Glutamatergic neuron (in vitro differentiated cells): ENCODE measurements at places on chromosomes 12 and 14.
A peak's percentile ranks its signal among the peaks of the same experiment; 100 is the strongest.

DNA sequence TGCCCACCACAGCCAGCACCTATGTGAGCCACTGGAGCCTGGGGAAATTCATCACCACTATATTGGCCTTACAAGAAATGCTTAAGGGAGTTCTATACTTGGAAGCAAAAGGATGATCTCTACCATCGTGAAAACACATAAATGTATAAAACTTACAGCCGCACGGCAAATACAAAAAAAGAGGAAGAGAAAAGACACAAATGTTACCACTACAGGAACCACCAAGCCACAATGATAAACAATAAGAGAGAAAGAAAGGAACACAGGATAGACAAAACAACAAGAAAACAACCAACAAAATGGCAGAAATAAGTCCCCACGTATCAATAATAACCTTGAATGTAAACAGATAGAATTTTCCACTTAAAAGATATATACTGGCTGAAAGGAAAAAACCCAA is 267.5 kb downstream of the TMEM121 start:
- no peak for DNase-seq

GRCh38 chr14:96304956-96305355 is 48.9 kb downstream of the BDKRB1 start:
- peak; percentile 56 for DNase-seq

DNA sequence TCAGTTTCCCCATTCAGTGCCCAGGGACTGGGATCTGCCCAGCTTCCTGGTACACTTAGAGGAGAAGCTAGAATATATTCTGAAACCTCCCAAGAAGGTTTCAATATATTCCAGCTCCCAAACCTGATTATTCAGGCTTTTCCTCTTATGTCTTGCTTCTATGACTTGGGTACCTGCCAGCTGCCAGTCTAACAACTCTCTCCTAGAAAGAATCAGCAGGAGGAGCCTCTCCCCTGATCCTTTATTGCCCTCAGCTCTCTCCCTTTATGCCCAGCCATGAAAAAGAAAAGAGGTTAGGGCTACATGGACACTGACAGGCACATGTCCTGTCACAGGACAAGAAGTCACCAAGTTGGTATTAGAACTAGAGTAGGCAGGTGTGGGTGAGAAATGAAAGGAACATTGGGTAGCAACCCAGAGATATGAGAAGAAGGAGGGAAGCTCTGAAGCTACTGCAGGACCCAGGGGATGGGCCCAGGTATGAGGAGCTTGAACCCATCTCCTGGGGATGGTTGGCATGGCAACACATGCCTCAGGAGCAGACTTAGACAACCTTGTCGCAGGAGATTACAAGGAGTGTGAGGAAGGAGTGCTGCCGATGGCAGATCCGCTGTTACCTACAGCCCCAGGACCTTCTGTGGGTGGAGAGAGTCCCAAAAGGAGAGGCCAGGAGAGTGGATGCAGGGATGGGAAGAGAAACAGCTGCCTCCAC is 2.0 kb upstream of the CACNB3 start:
- DNase-seq: no peak

DNA sequence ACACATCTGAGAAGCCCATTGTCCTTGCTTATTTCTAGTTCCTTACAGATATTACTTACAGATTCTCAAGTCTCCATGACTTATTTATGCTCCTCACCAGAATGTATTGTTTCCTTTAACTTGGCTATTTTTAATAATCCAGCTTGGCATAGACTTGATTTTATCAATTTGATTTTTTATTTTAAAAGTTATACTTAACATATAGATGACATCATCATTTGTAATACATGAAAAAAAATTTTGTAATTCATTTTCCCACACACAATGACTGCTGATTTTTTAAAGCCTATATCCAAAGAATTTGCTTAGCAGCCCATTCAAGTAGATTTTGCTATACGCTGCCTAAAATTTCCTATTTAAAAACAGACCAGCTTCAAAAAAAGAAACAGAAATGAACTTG is 39.8 kb downstream of the PTPRR start:
- DNase-seq: no peak

- DNase-seq: no peak
Measured at GRCh38 chr14:92103363-92103989, 2.9 kb downstream of the ATXN3 start.

GRCh38 chr14:36756226-36756625 is 94.6 kb downstream of the PAX9 start:
- no peak for DNase-seq

- no peak for DNase-seq
Measured at GRCh38 chr12:110718222-110718908, 24.3 kb downstream of the PPP1CC start.

DNA sequence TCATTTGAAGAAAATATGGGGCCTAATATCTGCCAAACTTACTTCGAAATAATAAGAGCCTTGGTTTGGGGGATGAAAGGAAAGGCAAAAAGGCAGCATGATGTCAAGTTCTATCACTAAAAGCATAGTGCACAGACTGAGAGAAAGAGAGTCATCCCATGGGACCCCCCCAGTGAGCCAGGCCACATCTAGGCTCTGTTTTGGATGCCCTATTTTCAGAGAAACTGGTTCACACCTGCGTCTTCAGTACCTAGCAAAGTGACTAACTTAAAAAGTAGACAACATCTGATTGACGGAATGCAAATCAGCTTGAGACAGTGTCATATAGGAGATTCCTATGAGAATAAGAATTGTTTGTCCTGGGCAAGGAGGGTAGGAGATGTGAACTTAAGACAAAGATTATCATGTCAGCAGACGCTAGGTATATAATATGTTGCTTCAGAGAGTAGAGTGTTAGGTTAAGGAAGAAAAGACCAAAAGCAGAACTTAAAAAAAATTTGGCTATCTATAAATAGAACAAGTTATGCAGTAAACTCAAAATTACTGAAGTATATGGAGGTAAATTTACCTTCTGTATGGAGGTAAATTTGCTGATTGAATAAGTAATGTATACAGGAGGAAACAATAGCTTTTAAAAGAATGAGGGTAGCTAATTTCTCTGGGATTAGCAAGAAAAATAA is 148.2 kb downstream of the SLC41A2 start:
- no peak for DNase-seq

- DNase-seq: no peak
Measured at GRCh38 chr14:97748616-97749015, 951.4 kb downstream of the VRK1 start.

GRCh38 chr12:42485823-42486222 is 103.7 kb downstream of the PRICKLE1 start:
- no peak for DNase-seq

GRCh38 chr12:53059434-53060063 is 9.7 kb downstream of the TNS2 start:
- no peak for DNase-seq

DNA sequence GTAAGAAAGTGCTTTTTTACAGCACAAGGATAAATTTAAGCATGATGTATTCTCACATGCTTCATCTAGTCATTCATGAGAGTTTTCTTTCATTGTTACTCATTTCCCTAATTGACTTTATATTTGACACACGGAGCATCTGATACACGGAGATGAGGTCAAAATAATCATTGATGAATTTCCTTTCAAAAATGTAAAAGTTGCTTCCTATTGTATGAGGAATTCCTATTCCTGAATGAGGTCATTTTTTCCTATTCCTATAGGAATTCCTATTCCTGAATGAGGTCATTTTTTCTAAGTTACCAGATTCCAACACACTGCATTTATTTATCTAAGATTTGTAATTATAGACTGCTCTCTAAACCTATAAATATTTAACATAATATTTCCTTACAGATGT is 316.7 kb upstream of the KITLG start:
- no peak for DNase-seq

GRCh38 chr12:12008931-12009611 is 61.7 kb upstream of the BCL2L14 start:
- no peak for DNase-seq

DNA sequence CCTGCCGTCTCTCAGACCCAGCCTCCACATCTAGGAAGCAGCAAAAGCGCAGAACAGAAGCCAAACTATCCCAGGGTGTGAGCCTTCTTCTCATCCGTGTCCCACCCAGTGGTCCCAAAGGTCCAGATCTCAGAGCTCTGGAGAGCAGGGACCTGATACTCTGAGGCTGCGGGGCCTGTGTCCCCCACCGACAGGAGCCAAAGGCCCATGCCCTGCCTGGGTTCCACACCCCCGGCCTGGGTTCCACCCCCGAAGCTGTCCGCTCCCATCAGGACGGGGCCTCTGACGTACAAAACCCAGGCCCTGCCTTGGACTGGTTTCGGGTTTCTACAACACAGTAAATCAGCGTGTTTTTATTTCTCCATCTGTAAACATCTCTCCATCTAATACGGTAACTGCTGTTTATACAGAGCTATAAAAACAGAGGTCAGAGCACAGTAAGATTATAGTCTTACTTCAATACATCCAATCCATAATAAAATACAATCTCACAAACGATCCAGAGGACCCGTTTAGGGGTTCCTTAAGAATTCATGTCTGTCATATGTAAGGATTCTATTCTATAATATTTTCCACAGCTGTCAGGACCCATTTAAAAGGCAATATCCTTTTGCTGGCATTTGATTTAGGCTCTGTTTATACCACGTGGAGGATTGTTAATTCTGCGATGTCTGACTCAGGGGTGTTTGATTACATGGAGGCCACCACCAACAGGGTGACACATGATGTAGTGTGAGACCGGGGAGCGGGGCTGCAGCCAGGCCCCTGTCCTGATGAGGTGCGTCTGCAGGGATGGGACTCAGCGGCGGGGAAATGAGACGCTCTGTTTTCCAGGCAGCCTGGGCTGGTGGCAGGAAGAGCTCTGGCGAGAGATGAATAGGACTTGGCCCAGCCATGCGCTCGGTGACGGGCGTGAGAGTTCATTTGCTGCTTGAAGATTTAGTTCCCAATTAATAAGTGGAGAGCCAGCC is 110.3 kb downstream of the DICER1 start:
- DNase-seq: peak; percentile 7

DNA sequence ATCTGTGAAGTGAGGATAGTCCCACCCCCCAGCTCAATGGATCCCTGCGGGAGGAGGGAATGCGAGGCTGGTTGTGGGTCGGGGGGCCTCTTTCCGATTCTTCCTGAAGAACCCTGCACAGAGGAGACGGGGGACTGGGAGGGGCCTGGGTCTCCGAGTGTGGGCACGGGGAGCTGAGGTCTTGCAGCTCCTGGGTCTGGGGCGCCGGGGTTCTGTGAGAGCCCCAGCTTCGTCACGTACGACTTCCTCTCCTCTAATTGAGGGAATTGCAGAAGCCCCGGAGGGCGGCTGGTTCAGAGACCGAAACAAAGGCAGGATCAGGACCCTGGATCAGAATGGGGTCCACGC is 66.6 kb downstream of the DIO3 start:
- no peak for DNase-seq

DNA sequence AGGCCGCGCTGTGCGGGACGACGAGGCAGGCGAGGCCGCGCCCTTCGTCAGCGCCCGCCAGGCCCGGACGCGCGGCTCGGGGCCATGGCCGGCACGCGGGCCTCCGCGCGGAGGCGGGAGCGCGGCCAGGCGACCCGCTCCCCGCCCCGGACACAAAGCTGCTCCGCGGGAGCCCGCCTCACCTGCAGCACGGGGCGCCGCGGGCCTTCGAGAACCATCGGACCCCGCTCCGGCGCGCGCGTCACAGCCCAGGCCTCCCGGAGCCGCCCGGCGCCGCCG is 342 bp downstream of the DICER1 start:
- DNase-seq: no peak

GRCh38 chr12:1581973-1582708 is 12.2 kb downstream of the FBXL14 start:
- no peak for DNase-seq

DNA sequence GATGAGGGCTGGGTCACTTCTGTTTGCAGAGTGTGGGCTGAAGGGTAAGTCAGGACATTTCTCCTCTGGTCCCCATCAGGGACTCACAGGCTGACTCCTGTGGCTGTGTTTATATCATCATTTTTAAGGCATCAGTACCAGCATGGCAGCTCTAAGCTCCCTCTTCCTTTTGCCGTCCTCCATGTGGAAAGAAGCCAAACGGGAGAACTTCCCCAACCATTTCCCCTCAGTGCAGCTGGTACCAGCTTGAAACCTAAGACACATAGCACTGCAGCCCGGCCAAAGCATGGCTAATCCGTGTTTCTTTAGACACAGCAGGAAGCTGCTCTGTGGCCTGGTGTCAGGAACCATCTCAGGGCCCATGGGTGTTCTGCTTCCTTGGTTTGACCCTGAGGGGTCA is 31.9 kb upstream of the ATP2A2 start:
- DNase-seq: no peak

- DNase-seq: no peak
Measured at GRCh38 chr12:106112145-106112821, 26.5 kb downstream of the NUAK1 start.

- DNase-seq: no peak
Measured at GRCh38 chr14:95519699-95520098, 3.2 kb upstream of the SYNE3 start.

DNA sequence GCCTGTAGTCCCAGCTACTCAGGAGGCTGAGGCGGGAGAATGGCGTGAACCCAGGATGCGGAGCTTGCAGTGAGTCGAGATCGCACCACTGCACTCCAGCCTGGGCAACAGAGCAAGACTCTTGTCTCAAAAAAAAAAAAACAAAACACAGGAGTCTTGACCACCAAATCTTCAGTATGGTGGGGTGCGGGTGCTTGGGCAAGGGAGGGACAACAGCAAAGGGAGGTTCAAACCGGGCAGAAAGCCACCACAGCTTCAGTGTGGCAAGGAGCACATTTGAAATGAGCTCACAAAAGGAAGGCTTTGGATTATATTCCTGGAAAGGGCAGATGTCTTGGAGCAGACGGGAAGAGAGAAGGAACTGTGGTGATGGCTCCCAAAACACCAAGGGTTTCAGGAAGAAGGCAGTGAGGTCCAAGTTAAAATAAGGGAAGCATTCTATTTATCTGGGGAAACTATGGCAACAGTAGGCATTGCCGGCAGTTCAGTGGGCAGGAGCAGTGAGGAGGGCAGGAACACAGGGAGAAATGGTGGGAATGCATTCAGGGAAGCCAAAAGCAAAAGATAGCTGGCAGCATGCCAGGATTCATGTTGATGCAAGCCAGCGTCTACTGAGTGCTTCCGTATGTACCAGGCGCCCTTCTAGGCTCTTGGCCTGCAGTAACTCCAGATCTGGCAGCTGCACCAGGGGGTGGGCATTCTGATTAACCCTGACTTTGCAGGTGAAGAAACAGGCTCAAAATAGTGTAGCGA is 51.0 kb upstream of the SRSF5 start:
- DNase-seq: no peak

DNA sequence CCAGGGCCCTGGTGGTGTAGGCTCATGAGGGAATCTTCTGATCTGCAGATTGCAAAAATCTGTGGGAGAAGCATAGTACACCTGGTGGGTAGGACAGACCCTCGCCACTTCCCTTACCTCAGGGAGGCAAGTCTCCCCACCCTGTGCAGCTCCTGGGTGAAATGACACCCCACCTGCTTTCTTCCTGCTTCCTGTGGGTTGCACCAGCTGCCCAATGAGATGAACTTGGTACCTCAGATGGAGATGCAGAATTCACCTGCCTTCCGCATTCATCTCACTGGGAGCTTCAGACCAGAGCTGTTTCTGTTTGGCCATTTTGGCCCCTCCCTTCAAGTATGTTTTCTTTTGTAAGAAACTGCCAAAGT is 4.7 kb downstream of the CLEC2D start:
- DNase-seq: no peak

- no peak for DNase-seq
Measured at GRCh38 chr12:12899530-12900380, 8.4 kb downstream of the GPRC5A start.

GRCh38 chr14:83893447-83893846 is 1636.5 kb upstream of the FLRT2 start:
- DNase-seq: no peak
